ENCODE measurements at places on chromosomes 1 and 21.

- no peak for DNase-seq
Observed at GRCh38 chr21:41727784-41728763, 38.8 kb downstream of the RIPK4 start.

- no peak for DNase-seq
Observed at GRCh38 chr21:26448751-26449150, 124.3 kb downstream of the CYYR1 start.

DNA sequence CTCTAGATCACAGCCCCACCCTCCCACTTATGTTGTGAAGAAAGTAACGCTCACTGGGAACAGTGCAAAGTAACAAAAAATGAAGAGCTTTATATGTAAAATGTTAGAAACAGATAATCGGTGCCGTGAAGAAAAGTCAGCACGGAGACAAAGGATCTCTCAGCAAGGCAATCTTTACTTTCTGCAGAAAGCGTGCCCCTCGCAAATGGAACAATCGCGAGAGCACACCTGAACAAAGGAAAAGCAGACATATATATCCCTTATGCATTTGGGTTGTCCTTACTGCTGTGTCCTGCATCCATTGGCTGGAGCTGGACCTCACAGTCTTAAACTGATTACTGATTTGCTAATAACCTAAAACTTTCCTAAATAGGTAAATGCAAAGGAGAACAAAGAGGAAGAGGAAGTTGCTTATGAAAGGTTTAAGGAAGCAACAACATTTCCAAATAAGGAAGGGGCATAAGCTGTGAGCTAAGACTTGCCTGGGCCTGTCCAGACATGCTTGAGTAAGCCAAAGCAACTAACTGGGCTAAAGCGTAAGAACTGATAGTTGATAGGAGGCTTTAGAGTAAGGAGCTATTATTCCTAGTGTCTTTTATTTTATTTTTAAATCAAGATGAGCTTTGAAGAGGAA lies 89.7 kb downstream of the GTF2B start:
- DNase-seq = no peak

DNA sequence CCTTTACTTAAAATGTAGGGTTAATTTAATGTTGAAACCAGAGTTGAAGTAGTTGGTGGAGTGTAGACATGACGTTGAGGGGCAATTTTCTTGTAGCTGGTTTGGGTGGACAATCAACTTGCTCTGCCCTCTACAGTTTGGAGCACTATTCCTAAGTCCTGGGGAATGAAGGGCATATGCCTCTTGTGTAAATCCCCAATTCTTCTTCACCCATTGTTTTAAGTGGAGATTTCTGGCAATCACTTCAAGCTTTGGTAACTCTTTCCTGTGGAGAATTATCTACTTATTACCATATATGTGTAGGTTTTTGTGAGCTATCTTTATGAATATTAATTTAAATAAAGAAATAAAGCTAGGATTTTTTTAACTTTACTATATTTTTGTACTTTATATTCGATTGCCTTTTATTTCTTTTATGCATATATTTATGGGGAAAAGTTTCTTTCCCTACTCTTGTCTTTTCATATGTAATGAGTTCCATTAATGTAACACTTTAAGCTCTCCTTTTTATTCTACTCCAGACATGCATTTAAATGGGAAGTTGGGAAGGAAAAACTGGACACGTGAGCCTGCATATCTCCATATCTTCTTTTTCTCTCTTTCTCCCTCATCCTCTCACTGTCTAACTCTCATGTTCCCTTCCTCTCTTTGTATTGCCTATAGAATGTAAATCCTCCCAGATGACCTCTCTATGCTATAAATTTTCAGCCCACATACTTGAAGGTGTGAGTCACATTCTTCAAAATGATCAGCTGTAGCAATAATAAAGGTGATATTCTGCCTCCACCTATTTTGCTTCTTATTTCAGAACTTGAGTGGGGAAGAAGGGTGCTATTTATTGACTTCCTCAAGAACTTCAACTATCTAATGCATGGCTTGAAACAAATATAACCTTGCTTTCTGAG lies 276.7 kb downstream of the PTPRC start:
- no peak for DNase-seq

GRCh38 chr1:160007577-160008200 lies 24.1 kb downstream of the PIGM start:
- DNase-seq = no peak

- DNase-seq = no peak
Observed at GRCh38 chr1:64038119-64038518, 165.3 kb upstream of the UBE2U start.

- no peak for DNase-seq
Observed at GRCh38 chr1:214547747-214548146, 3.7 kb downstream of the PTPN14 start.

- DNase-seq = no peak
Observed at GRCh38 chr1:3640121-3640837, 9.6 kb downstream of the WRAP73 start.

DNA sequence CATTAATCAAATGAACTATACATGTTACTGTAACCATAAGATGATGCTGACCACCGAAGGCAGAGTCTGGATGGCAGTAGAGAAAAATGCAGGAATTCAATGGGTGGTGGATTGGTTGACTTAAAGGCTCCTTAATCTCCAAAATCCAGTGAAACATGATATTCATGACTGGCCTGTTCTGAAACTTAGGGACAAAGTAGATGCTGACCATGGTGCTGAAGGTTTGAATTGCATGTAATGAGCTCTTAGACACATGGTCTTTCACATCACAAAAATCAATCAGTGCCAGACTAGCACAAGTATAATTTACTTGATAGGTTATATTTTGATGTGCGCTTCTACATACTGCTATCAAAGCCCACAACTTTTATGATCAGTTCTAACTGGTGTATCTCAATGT lies 30.9 kb upstream of the NTMT2 start:
- no peak for DNase-seq

DNA sequence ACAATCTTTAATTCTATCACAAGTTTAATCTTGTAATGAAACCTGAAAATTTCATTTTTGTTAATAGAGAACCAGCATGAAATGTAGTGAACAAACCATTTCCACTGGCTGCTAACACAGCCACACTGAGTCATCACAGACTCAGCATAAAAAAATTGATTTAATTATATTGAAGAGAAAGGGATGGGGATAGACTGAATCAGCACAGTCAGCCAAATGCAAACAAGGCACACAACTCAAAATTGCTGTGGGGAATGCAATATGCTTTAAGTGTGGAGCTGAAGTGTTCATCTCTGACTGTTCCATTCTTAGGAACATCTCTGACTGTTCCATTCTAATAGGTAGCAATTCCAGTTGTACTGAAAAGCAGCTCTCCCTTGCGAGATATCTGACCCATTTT lies 299.8 kb downstream of the MRPL39 start:
- DNase-seq = no peak

GRCh38 chr21:32137931-32138330 lies 140.9 kb downstream of the MIS18A start:
- DNase-seq = no peak

GRCh38 chr1:238960071-238960470 lies 426.3 kb upstream of the CHRM3 start:
- DNase-seq = no peak

- no peak for DNase-seq
Observed at GRCh38 chr1:65233782-65234181, 75.6 kb upstream of the DNAJC6 start.

DNA sequence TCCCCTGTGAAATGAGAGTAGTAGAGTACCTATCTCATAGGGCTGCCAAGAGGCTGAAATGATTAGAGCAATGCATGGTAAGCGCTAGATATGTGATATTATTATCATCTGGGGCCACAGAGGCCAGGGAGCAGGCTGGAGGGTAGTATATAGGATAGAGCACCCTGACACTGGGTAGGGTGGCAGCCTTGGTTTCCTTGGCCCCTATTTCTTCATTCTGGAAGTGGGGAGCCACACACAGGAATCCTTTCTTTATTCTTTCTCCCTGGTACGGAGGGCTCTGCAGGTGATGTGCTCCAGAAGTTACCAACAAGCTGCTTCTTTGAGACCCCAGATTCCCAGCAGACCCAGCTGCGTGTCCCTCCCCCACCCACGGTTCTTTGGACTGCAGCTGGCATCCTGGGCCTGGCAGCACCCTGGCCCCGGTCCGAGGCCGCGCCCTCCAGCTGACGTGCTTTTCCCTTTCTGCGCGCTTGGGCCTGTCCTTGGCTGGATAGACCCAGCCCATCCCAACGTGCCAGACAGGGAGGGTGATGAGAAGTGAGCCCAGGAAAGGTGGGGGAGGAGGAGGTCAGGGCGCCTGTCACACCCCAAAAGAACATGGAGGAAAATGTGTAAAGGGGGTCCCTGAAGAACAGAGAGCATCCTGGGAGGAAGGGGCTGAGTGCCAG lies 18.2 kb downstream of the INAVA start:
- DNase-seq = no peak

GRCh38 chr1:114956570-114956969 lies 73.1 kb upstream of the TSHB start:
- DNase-seq = no peak

DNA sequence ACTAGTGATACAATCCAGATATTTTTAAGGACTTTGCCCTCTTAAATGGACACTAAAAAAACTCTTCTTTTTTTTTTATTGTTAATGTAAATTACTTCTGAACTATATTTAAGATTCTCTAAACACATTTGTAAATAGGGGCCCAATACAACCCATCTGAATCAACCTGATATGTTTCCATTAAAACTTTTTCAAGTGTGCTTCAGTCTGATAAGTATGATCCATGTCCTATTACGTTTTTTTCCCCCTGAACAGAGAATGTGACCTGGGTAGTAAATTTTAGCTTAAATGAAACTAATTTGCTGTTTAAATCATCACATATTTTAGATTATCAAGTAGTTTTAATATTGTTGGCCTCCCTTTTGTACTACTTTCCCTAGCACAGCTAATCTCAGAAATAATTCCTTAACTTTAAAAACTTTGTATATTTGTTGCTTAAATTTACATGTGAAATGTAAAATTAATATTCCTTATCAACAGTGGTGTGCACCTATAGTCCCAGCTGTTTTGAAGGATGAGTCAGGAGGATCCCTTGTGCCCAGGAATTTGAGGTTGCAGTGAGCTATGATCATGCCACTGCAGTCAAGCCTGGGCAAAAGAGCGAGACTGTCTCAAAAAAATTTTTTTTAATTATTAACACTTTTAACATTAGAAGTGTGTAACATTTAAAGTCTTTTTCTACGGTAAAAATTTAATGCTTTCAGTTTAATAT lies 3.0 kb upstream of the PKN2 start:
- DNase-seq = no peak

DNA sequence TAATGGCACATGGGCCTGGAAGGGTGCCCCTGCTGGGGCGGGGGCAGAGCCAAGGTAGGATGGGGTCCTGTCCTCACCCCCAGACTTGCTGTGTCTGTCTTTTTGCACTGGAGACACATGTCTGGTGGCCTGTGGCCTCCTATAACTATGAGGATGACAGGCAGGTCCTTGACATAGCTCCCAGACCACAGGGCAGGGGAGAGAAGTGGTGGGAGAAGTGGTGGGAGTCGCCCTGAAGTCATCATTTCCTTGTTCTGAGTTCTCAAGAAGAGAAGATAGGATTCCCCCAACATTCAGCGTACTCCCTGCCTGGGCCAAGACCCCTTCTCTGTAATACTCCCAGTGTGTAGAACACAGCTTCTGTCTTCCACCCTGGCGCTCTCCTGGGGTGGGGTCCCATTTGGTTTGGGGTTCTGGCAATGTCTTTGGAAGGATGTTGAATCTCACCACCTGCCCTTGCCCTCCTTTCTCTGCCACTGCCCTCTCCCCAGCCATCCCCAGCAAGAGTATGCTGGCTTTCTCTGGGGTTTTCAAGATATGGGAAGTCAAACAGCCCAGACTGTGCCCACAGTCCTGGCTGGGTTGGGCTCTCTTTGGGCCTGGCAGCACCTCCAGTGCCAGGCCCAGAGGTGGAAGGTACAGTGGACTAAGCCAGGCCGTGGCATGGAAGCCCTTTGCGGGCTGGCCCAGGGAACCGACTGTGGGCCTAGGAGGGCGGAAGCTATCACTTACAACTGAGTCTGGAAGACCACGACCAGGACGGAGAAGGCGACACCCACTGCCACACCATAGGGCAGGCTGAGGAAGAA lies 19.4 kb downstream of the SLC26A9 start:
- DNase-seq = no peak

- no peak for DNase-seq
Observed at GRCh38 chr21:17708522-17709265, 96.0 kb upstream of the BTG3 start.

DNA sequence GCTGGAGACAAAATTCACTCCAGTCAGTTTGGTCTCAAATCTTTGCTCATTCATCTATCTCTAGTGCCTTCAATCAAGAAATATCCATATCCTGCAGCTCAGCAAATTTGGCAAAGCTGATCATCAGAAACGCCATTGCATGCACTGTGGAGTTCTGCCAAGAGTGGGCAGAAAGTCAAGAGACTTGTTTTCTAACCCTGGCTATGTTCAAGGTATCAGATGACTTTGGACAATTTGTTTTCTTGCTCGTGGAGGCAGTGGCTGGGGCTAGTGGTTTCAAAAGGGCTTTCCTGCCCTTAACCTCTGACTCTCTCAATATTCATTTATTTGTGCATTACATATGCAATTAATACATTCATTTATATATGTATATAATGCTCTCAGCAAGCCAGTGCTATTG lies 12.8 kb upstream of the LRRC52 start:
- DNase-seq = no peak

DNA sequence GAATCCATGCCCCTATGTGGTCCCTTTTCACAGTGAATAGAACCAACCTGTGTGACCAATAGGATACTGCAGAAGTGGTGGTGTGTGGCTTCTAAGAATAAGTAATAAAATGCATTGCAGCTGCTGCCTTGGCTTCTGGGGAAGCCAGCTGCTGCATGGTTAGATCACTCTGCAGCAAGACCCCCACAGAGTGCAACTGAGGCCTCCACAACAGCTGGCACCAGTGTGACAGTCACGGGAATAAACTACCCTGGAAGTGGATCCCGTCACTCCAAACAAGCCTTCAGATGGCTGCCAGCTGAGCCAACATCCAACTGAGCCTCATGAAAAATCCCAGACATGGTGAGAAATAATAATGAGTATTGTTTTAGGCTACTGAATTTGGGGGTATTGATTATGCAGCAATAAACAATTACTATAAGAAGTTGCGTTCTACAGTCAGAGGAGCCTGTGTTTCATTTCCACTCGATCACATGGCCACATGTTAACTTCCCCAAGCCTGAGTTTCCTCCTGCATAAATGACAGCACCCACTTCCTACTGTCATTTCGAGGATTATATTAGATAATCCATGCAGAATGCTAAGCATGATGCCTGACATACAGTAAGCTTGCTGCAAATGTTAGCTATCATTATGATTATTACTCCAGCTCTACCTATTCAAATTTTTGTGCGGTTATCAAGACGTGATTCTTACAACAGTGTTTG lies 20.8 kb upstream of the COG2 start:
- no peak for DNase-seq

Measured in coronary artery (tissue), 2 donors.